ENCODE measurements at places on chromosomes 5 and 9. TPM values are rescaled to one million over a fixed set of nuclear protein-coding genes. Genes with fewer than 3 reads are reported as not detected.
A peak's percentile ranks its signal among the peaks of the same experiment; 100 is the strongest.

GRCh38 chr9:2787065-2787464, 56.8 kb downstream of the PUM3 start:
- no peak for DNase-seq

PCA3 gene
- polyA plus RNA-seq: not detected

DNA sequence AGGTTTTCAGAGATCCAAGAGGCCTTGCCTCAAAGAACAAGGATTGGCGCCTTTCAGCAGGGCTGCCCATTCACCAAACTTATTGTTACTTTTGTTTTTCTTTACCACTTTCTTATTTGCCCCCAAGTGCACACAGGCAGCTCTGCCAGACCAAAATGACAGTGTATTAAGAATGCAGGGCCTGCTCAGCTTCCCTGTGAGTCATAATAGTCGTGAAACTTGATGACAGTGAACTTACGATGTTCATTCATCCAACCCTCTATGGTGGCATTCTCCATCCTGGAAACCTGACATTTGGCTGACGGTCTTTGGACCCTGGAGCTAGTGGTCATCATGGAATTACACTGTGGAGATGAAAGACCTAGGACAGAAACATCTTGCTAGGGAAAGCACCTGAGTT, 44.3 kb downstream of the UBE2QL1 start:
- DNase-seq: no peak

- peak; percentile 67 for DNase-seq
Observed at GRCh38 chr9:127930231-127931091, at the start of gene PIP5KL1. Gene PIP5KL1, minus strand, starts transcription at chr9:127930777. Its CDS starts 25 bp downstream, at chr9:127930752.

DNA sequence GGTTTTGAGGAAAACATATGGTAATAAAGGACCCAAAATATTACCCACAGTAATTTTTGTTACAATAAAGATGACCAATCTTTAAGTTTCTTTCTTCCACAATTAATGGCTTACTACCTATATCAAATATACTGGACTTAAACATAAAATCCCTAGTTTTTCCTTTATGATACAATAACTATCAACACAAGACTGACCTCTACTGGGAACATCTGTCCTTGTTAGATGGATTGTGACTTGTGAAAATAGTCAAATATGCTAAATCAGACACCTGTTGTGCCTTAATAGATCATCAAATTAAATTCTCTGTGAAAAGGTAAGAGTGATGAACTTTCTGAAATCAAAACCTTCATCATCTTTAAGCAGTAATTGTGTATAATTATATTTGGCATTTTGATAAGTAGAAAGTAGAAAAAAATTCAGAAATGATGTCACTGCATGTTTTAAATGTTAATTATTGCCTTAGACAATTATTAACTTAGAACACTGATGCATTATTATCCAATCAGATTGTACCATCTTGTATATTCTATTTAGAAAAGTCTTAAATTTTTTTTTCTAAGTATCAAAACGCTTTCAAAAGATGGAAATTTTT, 113.6 kb downstream of the DEPDC1B start:
- peak; percentile 54 for DNase-seq

HNRNPK gene
- polyA plus RNA-seq: 321 TPM

DNA sequence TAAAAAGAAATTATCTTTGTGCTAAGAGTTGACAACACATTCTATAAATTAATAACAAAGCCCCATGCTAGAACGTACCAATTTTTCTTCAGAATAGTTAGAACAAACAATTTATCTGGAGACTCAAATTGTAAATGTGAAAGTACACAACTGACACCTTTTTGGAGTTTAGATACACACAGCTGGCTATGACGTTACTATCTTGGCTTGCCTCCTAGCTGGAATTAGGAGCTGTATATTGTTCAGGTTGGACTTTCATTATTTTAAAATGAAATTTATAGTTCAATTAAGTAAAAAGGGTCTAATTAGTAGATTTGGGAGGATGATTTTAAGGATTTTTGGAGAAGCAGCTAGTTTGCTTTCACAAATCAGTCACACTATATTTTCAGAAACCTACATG, 393.9 kb upstream of the RIOK2 start:
- DNase-seq: no peak

- no peak for DNase-seq
Observed at GRCh38 chr5:141669520-141669919, 12.5 kb downstream of the ARAP3 start.

DNA sequence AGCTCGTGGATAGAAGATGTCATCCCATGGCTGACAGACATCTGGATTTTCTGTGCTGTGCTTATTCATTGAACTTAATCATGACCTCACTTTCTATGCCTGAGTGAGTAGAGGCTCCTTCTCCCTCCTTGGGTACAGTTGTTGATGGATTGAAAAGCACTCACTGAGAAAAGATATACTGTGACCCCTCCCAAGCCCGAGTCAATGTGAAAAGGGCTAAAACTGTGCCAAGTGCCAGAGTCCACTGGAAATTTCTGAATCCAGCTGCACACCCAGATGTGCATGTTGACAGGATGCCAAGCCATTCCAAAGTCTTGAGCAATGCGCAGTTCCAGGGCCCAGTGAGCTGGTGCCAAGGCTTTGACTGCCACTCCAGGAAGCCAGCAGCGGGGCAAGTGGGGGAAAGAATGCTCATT, 473.0 kb downstream of the NTRK2 start:
- DNase-seq: no peak

DNA sequence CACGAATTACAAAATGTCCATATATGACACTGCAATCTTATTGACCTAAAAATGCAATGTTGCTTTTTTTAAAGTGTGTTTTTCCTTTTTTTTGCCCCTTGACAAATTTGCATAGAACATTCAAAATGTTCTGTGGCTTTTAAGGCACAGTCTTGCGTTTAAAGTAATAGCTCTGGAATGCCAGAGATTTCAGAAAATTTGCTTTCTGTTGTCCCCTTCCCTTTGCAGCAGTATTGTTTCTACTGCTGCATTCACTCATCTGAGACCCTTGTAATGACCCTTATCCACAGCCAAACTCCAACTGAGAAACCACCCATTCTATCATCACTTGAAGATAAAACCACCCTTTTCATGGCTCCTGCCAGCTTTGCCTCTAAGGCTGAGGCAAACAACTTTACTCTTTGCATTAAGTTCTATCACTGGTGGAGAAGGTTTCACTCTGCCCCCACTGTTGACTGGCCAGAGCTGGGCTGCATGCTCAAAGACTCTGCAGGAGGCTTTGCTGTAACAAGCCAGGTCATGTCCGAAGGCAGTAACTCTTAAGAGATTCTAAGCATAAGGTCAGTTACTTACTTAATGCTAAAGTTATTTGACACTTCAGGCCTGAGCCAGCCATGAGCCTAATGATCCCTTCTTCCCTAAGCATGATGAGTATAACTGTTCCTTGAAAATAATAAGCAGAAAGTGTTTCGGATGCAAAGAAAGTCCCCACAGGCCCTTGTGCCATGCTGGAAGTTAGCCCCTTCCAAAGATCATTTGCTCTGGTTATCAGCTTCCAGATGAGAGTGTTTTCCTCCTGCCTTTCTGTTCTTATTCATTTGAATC, 101.9 kb downstream of the CD180 start:
- peak; percentile 35 for DNase-seq

SLCO6A1 gene
- 0.48 TPM for polyA plus RNA-seq

GRCh38 chr9:109072821-109073435, 46.8 kb downstream of the TMEM245 start:
- peak; percentile 35 for DNase-seq

DNA sequence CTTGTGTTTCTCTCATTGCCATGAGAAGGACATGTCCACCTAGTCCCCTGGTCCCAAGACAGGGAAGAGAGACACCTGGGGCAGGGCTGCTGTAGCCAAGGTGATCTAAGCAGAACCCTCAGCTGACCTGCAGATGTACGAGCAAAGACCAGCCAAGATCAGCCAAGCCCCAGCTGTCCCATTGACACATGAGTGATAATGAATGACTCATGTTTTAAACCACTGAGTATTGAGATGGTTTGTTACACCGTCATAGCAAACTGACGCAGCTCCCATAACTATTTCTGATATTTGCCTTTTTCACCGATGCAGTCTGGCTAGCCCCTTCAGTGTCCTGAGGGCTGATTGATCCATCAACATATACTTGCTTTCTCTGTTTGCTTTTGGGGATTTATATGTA, 6.7 kb downstream of the OR1K1 start:
- DNase-seq: no peak

CFAP157 gene
- polyA plus RNA-seq: 0.07 TPM

DNA sequence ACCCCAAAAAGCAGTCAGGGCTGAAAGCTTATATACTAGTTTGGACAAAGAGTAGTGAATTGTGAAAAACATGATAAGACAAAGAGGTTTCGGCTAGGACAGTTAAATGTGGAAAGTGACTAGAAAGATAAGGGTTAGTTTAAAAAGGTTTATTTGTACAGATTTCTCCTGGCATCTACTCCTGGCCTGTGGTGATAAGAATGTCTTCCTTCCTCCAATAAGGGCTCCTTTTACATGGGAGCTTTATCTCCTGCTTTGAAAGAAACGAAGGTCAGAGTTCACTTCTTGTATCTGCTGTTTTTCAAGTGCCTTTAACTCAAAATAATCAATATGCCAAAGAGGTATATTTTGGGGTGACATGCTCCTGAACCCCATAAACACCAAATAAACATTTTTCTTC, 776.1 kb upstream of the COX7C start:
- no peak for DNase-seq

DNA sequence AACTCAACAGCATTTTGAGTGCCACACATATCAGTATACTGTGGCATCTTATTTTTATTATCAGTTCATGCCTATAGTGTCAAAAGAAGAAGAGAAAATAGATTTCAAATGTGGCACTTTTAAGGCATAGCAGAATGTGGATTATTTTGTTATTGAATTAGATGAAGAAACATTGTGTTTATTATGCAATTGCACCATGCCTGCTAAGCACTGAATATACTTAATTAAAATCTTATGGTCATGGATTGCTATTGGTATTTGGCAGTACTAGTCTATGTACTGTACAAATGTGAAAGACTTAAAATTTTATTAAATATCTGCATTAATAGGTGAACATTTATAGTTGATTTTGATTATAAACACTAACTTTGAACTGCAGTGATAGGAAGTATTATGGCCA, 128.8 kb downstream of the FER start:
- DNase-seq: no peak

WDR38 gene
- polyA plus RNA-seq: not detected

C9orf153 gene
- 0.25 TPM for polyA plus RNA-seq

DNA sequence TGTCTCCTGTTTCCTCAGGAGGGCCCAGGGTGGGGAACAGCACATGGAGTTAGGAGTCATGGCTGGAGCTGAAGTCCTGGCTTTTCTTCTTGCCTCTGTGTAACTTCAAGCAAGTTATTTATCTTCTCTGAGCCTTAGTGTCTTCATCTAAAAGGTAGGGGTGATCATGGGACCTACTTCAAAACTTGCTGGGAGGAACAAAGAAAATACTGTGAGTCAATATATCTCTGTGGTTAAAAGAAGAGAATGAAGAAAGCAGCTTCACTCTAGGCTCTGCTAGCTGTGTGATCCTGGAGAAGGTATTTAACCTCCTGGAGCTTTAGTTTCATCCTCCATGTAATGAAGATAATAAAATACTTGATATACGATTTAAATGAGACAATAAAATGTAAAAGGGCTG, 26.5 kb downstream of the AFAP1L1 start:
- DNase-seq: no peak

NMUR2 gene
- not detected for polyA plus RNA-seq

IL9 gene
- not detected for polyA plus RNA-seq

GRCh38 chr9:93296889-93297480, 113.0 kb downstream of the WNK2 start:
- no peak for DNase-seq

DNA sequence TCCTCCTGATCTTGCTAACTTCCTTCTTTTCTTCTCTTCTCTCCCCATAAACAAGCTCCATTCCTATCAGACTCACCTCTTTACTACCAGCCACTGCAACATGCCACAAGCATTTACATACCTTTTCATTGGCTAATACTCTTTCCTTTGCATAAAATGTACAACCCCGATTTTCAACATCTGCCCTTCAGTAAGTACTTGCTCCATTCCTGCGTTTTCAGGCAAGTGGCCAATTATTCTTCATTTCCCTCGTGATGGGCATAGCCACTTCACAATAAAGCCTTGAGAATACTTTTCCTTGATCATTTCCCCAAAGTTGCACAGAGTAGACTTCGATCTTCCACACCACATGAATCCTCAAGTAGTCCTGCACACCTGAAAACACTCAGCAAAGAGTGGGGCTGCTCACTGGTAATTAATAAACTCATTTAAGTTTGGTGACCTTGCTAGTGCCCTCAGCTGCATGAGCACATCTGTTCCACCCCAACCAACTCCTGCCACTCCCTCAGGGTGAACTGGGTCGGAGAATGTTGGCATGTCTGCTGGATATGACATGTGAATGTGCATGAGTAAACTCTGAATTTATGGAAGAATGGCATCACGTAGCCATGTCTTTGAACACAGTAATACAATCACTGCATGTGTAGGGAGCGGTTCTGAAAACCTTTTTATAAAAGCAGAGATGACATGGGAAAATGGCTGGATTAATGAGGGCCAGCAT, 535.8 kb downstream of the SEMA5A start:
- DNase-seq: no peak

DNA sequence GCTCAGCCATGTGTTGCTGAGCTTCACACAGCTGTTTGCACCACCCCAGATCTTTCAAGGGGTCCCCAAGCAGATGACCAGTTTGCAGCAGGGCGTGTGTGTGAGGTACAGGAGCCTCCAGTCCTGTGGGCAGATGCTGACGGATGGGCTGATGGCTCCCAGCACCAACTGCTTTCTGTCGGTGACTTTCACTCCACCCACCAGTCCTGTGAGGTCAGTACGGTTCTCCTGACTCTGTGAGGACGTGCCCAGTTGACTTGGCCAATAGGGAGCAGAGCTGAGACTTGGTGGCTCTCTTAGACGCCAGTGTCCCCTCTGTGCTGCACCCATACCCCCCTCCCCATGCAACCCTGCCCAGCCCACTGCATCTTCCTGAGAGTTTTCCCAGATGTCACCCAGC, 19.7 kb downstream of the COL5A1 start:
- no peak for DNase-seq

- peak; percentile 19 for DNase-seq
Observed at GRCh38 chr9:33466565-33467495, 6.9 kb downstream of the NOL6 start.

GRCh38 chr5:154518438-154518867, 40.4 kb upstream of the HAND1 start:
- DNase-seq: no peak

- no peak for DNase-seq
Observed at GRCh38 chr9:114851306-114851705, 45.5 kb upstream of the TNFSF15 start.

- no peak for DNase-seq
Observed at GRCh38 chr9:18457510-18457909, 16.4 kb upstream of the ADAMTSL1 start.

DNA sequence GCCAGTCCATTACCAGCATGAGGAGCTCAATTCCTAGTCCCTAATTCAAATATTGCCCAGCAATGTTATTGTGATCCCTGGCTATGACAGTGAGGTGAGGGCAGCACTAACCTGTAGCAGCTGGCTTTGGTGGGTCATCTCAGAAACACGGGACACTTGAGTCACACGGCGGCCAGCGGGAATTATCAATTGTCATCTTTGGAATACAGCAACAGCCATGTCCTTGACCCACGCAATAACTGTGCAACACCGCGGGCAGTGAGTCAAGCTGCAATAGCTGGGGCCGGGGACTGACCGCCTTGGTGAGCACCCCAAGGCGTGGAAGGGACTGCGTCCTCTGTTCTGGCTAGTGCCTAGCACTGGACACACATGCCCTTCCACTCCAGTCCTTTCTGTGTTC, 62.5 kb upstream of the ALDH1B1 start:
- no peak for DNase-seq

- peak; percentile 56 for DNase-seq
Observed at GRCh38 chr9:129140397-129141065, 29.3 kb downstream of the PTPA start.

TXNDC8 gene
- polyA plus RNA-seq: not detected

GARIN3 gene
- not detected for polyA plus RNA-seq

- DNase-seq: no peak
Observed at GRCh38 chr5:28082610-28083009, 1044.2 kb upstream of the CDH9 start.

FAT2 gene
- not detected for polyA plus RNA-seq
